ENCODE measurements at places on chromosomes 1 and 21.

GRCh38 chr1:182731852-182732575 is 47.6 kb upstream of the RGS8 start:
- DNase-seq: no peak

DNA sequence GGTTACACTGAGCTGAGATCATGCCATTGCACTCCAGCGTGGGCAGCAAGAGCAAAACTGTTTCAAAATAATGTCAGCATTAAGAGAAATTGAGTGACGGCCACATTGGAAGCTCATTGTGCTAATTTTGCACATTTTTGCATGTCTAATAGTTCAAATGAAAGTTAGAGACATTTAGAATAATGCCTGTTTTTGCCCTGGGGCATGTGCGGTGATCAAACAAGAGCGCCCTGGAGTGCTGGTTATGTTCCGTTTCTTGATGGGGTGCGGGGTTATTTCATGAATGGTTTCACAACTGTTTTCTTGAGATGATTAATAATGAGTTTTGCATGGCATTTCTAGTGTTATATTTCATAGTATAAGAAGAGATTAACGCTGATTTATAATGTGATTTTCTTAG is 13.1 kb downstream of the OR2T11 start:
- no peak for DNase-seq

- DNase-seq: no peak
Observed at GRCh38 chr1:222443566-222443965, 104.3 kb downstream of the HHIPL2 start.

GRCh38 chr1:186760446-186760845 is 68.3 kb upstream of the PLA2G4A start:
- DNase-seq: no peak

DNA sequence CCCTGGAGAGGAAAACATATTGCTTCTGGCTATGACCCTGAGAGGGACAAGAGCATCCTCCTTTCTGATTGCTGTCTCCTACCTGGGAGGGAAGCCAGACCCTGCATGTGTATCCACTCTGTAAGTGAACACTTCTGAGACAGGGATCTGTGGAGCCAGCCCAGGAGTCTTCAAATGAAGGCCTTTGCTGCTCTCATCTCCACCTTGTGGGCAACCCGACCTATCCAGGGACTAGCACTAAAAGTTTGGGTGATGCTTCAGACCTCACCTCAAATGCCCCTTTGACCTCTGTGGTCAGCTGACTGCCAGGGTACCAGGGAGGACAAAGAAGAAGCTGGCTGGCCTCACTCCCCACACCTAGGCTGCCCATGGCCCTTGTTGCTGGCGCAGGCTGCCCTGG is 64.7 kb downstream of the KCND3 start:
- DNase-seq: no peak

Data from foreskin fibroblast (primary cell).